Stimulated activated CD4-positive, alpha-beta T cell treated with anti-CD3 and anti-CD28 coated beads, Interleukin-2, amount 100 ng/mL, for 4 hours (primary cell): ENCODE measurements at places on chromosomes 4 and X.

GRCh38 chr4:75752637-75753036 is 28.3 kb downstream of the USO1 start:
- DNase-seq = no peak

GRCh38 chr4:146949559-146949958 is 3.9 kb upstream of the TTC29 start:
- no peak for DNase-seq

GRCh38 chrX:45824471-45824870 is 623.8 kb upstream of the DIPK2B start:
- peak; percentile 61 for DNase-seq

- DNase-seq = no peak
Observed at GRCh38 chr4:5967783-5968182, 50.4 kb downstream of the C4orf50 start.

GRCh38 chrX:17584248-17584681 is 153.0 kb upstream of the SCML1 start:
- no peak for DNase-seq

DNA sequence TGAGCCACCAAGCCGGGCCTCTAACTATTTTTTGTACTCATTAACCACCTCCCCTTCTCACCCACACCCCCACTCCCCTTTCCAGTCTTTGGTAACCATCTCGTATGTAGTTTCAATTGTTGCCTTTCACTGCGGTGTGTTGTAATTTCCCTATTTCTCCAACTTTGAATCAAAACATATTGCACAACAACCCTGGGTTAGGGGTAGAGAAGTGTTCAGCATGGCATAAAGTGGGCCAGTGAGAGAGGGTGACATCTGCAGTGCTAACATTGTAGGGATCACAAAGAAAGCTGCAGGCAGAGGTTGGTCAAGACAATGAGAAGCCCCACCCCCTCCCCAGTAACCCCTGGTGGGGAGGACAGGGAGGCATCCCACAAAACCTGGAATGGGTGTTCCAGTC is 92.7 kb downstream of the SPATA18 start:
- DNase-seq = no peak

- no peak for DNase-seq
Observed at GRCh38 chr4:23613782-23614181, 276.1 kb downstream of the PPARGC1A start.

DNA sequence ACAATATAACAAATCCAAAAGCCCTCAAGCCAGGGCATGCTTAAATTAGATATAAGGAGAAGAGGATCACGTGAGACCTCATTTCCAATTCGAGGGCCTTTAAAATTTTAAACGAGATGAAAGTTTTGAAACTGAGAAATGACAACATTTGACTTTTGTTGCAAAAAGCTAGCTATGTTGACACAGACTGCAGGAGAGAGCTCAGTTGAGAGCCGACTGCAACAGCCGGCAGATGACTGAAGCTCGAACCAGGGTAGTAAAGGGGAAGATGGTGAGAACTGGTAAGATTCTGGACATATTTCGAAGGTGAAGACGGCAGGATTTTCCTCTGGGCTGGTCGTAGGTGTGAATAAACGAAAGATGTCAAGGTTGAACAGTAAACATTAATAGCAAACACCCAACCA is 773 bp downstream of the PRMT9 start:
- DNase-seq = no peak

GRCh38 chr4:159767406-159767805 is 664.5 kb downstream of the RAPGEF2 start:
- no peak for DNase-seq

DNA sequence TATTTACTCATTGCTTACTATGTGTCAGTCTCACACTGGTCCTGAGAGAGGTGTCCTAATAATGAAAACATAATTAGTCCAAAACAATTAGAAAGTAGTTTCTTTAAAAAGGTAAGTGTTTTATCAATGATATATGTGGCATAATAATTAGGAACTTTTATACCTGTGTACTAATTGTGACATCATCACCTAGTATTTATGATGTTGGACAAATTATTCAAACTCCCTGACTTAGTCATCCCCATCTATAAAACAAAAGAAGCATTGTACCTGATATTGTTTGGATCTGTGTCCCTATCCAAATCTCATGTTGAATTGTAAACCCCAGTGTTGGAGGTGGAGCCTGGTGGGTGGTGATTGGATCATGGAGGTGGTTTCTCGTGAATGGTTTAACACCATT is 15.8 kb upstream of the ARHGEF38 start:
- no peak for DNase-seq

DNA sequence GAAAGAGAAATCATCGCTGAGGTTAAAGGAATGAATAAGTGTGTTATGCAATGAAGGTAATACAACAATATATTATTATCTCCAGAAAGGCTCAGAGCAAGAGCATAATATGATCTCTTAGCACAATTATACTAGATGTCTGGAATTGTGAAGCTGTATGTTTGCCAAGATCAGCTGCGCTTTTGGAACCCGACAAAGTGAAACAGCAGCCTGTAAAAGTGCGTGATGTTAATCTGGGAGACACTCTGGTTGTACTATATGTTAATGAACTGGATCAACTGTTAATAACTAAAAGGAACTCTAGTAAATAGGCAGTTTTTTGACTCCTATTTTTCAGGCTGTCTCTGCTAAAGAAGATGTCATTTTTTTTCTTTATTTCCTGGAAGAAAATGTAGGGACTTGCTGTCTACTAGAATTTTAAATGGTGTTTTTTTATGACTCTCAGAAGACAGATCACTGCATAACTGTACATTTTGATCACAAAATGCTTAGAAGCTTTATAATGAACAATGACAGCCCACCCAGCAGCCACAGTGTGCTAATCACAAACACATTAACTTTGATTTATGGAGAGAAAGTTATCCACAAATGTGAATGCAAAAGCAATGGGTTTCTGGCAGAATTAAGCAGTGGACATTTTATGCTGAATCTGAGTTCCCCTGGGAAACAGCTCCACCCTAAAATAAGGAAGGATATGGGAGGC is 50.2 kb downstream of the UGT2B28 start:
- no peak for DNase-seq

DNA sequence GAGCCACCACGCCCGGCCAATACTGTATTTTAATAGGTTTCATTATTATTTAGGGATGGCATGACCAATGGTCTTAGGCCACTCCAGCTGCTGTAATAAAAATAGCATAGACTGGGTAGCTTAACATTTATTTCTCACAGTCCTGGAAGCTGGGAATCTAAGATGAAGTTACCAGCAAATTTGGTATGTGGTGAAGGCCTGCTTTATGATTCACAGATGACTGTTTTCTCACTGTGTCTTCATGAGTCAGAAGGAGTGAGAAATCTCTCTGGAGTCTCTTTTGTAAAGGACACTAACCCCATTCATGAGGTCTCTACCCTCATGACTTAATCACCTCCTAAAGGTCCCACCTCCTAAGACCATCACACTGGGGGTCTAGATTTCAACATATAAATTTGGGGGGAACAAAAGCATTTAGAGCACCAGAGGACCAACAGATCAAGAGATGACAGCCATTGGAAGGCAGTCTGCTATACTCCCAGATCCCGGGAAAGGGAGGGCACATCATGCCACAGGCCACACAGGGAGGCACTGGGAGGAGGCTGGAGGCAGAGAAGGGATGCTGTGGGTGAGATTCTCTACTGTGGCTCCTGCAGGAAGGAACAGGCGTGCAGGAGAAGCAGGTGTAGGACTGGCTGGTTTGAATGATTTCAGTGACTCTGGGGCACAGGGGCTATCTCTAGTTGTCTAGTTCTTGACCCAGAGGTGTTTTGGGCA is 335.8 kb upstream of the SFRP2 start:
- no peak for DNase-seq

- DNase-seq = no peak
Observed at GRCh38 chrX:135973025-135973547, 702 bp downstream of the MMGT1 start.

DNA sequence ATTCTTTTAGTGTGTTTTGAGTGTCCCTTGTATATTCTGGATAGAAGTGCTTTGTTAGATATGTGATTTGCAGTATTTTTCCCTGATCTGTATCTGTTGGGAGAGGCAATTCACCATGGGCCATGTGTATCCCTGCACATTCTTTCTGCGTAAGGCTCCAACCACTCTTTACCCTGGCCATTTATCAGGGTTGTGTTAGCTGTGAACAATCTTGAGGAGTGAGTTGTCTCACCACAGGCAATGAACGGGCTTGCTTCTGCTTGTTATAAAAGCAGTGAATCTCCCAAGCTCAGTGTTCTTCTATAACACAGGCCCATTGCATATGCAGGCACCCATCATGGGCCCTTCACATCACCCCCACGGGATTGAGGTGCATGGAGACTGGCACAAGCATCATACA is 18.9 kb upstream of the SMIM10 start:
- DNase-seq = no peak

DNA sequence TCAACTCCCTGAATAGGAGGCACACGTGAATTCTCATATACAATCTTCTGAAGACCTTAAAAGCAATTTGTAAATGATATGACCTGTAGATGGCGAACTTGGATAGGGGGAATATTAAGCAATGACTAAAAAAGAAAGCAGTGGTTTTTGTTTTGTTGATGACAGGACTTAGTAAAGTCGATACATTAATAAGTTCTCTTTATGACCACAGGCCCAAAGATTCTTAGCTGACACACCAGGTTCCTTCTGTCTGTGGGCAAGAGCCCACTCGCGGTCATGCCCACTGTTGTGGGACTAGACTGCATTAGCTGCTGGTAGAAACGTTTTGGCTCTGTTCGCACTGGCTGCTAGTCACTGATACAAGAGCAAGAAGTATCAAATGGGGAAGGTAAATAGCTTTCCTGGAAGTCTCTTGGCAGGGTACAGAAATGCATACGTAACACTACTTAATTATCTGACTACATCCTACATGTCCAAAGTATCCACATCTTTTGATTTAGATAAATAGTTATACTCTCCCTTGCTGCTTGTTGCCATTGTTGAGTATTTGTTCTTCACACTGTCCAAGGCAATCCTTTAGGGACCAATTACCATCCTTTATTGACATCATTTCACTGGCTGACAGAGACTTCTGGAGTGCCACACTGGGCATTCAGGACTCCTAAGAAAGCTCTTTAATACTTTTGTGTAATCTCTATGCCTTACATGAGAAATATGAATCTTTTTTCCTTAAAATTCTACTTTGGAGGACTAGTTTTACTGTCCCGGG is 31.0 kb downstream of the ALPK1 start:
- DNase-seq = no peak
